Activated naive CD4-positive, alpha-beta T cell treated with anti-CD3 and anti-CD28 coated beads, Interleukin-2, amount 50 U/mL, for 16 hours (primary cell): ENCODE measurements at places on chromosomes 13 and 19.

DNA sequence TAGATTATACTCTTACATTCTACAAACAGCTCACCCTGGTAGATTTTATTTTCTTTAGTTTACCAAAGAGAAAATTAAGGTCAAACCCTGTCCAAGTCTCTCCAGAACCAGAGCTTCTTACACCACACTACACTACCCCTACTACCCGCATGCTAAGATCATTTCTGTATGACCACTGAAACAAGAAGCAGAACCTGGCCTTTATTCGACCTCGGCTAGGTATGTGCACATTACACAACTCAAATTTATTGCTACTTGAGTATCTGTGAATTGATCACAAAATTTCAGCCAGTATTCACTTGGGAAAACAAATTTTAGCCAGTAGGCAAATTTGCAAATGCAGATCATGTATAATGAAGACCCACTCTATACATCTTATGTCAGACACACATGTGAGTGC, 2437.0 kb downstream of the PCDH9 start:
- no peak for DNase-seq

DNA sequence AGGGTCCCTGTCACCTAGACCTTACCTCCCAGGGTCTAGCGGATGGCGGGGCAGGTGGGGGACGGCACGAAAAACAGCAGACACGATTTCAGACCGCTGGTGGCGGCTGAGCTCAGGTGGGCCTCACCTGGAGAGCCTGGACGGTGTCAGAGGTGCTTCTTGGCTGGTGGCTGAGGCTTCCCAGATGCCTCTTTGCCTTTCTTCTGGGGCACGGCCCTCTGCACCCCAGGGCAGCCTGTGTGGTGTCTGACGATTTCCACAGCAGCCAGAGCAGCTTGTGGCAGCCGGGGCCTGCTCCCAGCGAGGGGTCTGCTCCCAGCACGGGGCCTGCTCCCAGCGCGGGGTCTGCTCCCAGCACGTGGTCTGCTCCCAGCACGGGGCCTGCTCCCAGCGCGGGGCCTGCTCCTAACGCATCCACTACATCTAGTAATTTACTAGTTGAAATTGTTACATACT, 66.7 kb downstream of the ATP11A start:
- no peak for DNase-seq

DNA sequence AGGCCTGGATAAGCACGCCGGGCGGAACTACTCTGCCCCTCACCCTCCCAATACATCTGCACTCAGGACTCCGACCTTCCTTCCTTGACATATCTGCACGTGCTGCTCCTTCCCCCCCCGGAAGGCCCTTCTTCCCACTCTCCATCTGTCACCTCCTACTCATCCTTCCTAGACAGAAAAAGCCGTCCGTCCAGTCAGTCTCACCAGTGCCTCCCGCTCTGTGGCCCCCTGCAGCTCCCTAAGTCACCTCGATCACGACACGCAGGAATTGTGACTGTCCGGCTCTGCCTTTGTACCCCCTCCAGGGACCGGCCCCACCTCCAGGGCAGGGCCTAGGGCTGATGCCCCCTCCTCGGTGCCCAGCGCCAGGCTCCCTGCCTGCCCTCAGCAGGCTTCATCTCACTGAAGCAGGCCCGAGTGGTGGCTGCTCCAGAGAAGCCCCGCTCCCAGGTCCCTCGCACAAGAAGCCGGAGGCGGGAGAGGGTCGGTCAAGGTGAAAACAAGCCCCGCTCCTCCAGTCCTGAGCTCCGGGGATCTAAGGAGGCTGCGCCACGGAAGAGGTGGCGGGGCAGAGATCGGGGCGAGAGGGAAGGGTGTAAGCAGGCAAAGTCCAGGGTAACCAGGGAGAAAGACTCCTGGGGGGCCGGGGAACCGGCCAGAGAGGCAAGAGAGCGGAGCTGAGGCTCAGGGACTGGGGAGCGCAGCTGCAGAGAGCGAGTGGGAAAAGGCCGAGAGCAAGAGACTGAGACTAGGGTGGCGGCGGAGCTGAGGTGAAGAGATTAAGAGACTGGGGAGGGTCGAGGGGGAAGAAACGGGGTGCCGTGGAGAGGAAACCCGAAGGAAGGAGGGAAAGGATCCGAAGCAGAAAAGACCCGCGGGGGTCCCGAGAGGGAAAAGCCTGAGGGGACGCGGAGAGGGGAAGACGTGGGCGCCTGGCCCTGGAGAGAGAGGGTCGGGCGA, 1.1 kb downstream of the PPP6R1 start:
- no peak for DNase-seq

- no peak for DNase-seq
Measured at GRCh38 chr19:31803835-31804446, 454.7 kb upstream of the TSHZ3 start.

- peak; percentile 88 for DNase-seq
Measured at GRCh38 chr19:1592755-1593500, at the start of gene MBD3. Gene MBD3 (minus strand): TSS chr19:1592865. CDS start chr19:1592631, 234 bp downstream.

- DNase-seq, result peak; percentile 39
Measured at GRCh38 chr13:113275387-113275786, 21.7 kb upstream of the LAMP1 start.

GRCh38 chr19:795691-796581, 1.3 kb upstream of the PTBP1 start:
- DNase-seq, result no peak

DNA sequence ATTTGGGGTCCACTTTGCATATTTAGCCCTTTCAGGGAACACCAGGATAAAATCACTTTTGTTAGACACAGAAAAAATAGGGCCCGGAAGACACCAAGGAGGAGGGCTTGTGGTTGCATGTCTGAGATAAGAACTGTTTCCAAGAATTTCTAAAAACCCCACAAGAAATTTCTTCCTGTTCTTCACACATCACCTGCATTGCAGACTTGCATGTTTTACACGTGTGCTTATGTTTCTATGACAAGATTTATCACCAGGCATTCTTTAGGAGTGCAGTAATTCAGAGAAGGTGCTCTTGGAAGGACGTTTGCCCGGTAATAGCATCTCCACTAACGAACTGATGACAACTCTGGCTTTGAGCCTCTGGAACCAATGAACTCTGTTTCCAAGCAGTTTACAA, 7.1 kb upstream of the ACTL9 start:
- DNase-seq, result no peak

DNA sequence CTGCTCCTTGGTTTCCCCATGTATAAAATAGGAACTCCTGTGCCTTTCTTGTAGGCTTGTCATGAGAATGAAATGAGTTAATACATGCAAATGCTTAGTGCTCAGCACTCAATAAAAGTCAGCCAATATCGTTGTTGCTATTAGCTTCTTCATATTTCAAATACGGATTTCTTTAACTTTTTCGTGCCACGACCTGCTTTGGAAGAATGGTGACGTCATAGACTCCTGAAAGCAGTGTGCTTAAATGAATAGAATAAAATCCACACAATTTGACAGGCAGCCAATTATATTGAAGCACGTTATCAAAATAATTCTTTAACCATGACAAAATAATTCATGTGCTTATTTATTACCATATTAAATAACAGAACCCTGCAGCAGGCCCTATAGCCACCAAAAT, 26.6 kb upstream of the CDC16 start:
- no peak for DNase-seq
